Activated CD8-positive, alpha-beta memory T cell treated with anti-CD3 and anti-CD28 coated beads for 36 hours (primary cell): ENCODE measurements at places on chromosomes 16 and 17. TPM values are rescaled to one million over a fixed set of nuclear protein-coding genes. Genes with fewer than 3 reads are reported as not detected.

The ITGA2B gene
- 0.23 TPM for total RNA-seq

The ASIC2 gene
- total RNA-seq = not detected

The ZNF778 gene
- 11.8 TPM for total RNA-seq

The ASGR1 gene
- total RNA-seq = 0.65 TPM

The PPP1R27 gene
- not detected for total RNA-seq

The C16orf89 gene
- total RNA-seq = not detected

The C17orf50 gene
- total RNA-seq = not detected

The ZFHX3 gene
- total RNA-seq = 0.15 TPM

The XYLT1 gene
- total RNA-seq = 5.2 TPM

The ACSM2A gene
- total RNA-seq = not detected

The HOXB7 gene
- 0.59 TPM for total RNA-seq

The ZG16 gene
- total RNA-seq = not detected

The KCNJ2 gene
- not detected for total RNA-seq

The ANTKMT gene
- 69.1 TPM for total RNA-seq

The SSTR5 gene
- not detected for total RNA-seq

The RND2 gene
- 0.06 TPM for total RNA-seq

The C1QTNF8 gene
- total RNA-seq = not detected

The KRTAP4-3 gene
- total RNA-seq = not detected

The UBE2G1 gene
- total RNA-seq = 69.5 TPM

The HAPSTR1 gene
- 58.2 TPM for total RNA-seq
